ENCODE measurements at places on chromosomes 5 and 9.
A peak's percentile ranks its signal among the peaks of the same experiment; 100 is the strongest.

DNA sequence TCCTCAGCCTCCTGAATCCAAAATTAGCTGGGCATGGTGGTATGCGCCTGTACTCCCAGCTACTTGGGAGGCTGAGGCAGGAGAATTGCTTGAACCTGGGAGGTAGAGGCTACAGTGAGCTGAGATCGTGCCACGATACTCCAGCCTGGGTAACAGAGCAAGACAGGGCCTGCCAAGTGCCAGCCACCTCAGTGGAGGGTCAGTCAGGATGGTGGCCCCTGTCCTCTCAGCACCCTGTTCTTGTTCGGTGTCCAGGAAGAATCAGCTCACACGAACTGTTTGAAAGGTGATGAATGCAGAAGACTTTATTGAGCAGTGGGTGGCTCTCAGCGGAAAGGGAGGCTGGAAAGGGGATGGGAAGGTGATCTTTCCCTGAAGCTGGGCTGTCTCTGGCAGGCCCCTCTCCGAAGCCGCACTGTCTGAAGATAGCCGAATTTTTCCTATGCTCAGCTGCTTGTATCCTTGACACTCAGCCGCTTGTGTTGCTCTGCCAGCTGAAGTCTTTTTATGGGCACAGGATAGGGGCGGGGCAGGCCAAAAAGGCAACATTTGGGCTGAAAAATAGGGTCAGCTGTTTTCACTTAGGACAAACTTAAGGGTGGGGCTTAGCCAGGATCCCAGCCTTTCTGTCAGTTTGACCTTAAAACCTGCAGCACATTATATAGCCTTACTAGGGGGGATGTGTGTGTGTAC, 50.9 kb downstream of the UBE2R2 start:
- no peak for DNase-seq

GRCh38 chr5:6574537-6575245, 58.2 kb downstream of the NSUN2 start:
- DNase-seq, result peak; percentile 14

GRCh38 chr9:125332527-125332926, 70.9 kb downstream of the GAPVD1 start:
- DNase-seq, result no peak

DNA sequence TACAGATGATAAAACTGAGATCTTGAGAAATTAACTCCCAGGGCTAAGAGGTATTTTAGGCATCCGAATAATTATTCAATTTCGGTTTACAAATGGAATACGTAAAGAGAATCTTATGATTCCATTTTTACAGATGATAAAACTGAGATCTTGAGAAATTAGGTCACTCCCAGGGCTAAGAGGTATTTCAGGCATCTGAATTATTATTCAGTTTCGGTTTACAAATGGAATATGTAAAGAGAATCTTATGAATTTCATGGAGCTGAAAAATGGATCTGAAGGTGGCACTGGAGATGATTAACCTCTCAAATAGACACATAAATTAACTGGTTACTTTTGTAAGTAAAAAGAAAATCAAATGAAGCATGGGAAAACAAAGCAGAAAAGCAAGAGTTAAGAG, 44.2 kb downstream of the FGF1 start:
- DNase-seq, result no peak

GRCh38 chr9:109248133-109248581, 72.7 kb downstream of the EPB41L4B start:
- no peak for DNase-seq

DNA sequence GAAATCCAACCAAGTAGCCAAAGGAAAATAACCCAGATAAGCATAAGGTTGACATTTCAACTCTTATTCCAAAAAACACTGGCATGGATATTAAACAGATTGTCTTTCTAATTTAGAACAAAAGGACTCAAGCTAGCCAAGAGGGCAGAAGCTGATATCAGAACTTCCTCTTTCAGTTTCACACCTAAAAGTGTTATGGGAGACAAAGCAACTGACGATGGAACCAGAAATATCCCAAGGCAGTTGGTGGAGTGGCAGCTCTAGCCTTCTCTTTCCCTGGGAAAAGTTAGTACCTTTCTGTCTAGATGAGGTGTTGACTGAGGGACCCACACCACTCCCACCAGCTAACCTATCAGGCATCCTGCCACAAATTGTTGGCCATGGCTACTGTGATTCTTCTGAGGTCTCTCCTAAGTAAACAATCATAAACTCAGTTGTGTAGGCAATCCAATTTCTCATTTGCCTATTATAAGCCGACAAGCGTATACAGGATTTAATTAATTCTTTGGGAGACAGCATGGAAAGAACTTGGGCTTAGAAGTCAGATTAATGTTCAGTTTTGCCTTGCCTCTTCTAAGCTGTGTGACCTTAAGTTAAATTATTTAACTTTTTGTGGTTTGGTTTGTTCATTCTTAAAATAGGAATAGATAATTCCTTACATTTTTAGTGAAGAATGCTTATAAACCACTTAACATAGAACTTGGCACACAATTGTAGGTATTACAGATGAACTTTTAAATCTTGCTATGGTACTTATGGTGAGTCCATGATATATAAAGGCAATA, 110.9 kb upstream of the ADAMTSL1 start:
- DNase-seq, result no peak

- DNase-seq, result peak; percentile 76
Measured at GRCh38 chr5:98050583-98050982, 722.9 kb upstream of the RGMB start.

GRCh38 chr5:145521066-145521465, 314.1 kb downstream of the PRELID2 start:
- DNase-seq, result no peak

- DNase-seq, result peak; percentile 87
Measured at GRCh38 chr9:125744616-125745015, 2.6 kb upstream of the PBX3 start.

DNA sequence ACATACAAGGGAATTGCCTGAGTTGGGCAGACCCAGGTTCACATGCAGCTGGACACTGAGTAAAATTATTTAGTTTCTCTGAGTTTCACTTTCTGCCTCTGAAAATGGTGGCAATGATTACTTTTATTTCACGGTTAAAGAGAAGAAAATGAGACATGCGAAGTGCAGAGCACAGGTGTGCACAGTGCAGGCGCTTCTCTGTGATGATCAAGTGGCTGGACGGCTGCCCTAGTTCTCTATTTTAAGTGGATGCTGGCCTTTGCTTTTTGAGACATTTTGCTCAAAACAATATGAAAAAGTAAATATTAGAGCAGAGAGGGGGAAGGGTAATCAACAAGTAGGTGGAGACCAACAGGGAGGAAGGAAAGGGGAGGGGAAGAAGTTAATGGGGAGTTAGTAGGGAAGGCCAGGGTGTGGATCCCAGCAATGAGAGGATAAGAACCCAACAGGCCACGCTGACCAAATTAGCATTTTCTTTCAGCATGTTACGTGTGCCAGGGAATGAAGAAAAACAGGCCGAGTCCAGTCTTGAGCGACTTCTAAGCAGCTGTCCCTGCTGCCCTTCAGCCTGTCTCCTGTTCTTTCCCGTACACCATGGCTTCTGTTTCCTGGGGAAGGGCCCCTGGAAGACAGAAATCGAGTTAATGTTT, 16.1 kb downstream of the SNX18 start:
- no peak for DNase-seq

DNA sequence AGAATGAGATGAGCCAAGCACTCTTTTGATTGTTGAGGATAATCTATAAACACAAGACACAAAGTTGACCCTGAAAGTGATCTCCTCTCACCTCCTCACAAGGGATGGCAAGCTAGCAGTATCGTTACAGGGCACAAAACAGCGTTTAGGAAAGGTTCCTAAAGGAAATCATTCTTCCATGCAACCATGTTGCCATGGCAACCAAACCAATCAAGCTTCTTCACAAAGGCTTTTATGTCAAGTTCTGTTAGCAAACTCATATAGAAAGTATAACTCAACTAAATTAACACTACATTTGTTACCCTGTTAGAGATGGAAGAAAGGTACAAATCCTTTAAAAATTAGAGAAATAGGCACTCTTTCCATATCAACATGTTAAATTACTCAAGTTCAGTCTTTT, 1016.8 kb upstream of the DMAC1 start:
- DNase-seq, result no peak

GRCh38 chr5:142063376-142063775, 45.2 kb upstream of the NDFIP1 start:
- DNase-seq, result no peak

- no peak for DNase-seq
Measured at GRCh38 chr5:114308508-114308907, 53.4 kb upstream of the KCNN2 start.

- DNase-seq, result no peak
Measured at GRCh38 chr9:79664375-79664831, 92.6 kb downstream of the TLE4 start.

GRCh38 chr5:139658928-139659667, 10.9 kb downstream of the CXXC5 start:
- DNase-seq, result no peak

GRCh38 chr5:113450929-113451328, 16.1 kb upstream of the TSSK1B start:
- no peak for DNase-seq

DNA sequence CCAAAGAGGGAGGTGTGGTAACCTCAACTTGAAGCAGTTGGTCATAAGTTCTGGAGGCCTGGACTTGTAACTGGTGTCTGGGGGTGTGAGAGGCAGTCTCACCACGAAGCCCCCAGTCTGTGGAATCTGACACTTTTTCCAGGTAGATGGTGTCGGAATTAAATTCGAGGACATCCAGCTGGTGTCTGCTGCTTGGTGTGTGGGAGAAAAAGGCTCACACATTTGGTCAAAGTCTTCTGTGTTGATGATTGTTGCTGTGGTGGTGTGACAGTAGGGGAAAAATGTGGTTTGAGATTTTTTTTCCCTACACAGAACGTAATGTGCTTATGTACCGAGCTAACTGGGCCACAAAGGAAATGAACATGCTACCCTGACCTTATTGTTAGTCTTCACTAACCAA, 251.9 kb downstream of the MAT2B start:
- DNase-seq, result no peak

DNA sequence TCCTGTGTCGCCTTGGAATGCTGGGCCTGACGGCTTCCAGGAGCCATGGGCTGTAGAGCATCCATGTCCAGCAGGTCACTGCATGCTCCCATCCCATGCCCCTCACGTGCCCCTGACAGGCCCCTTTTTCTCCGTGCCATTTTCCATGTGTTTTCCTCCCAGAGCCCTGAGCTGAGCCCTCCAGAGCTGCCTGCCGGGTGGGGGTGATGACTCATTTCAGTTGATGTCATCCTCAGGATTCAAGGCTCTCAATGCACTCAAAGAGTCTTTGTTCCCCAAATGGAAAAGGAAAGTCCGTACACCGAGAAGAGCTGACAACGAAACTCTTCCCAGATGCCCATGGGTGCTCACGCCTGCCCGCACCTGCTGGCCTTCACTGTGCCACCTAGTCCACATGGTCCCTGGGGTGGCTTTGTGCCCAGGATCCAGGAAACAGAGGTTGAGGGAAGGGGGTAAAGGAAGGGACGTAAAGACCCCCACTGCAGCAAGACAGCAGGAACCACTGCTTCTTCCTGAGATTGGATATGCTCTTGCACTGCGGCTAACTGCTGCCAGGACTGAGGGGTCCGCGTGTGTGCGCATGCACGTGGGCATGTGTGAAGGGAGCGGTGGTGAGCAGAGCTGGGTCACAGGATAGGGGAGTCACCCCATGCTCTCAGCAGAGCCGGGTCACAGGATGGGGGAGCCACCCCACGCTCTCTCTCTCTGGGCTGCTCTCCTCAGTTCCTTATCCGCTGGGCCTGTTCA, 27.6 kb downstream of the COL15A1 start:
- peak; percentile 26 for DNase-seq

DNA sequence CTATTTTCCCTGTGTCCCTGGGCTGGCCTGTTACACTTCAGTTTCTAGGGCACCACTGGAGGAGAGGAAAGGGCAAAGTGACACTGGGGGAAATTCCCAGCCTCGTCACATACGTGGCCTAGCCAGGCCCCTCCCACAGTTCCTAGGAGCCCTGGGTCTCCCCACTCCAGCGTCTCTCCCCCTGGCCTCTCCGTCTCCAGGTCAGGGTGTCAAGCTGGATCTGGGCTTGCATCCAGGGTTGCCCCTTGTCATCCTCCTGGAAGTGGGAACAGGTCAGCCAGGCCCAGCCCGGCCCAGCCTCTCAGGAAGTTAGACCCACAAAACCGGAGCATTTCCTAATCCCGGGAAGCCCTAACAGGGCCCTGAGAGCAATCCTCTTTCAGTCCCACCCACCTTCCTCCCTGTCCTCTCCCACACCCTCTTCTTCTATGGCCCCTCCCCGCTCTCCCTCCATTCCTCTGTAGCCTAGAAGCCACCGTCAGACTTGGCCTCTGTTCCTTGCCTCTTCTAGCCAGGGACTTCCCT, 4.7 kb upstream of the TNIP1 start:
- no peak for DNase-seq

All from RKO (cell line).